ENCODE measurements at places on chromosomes 5 and 9. TPM values are rescaled to one million over a fixed set of nuclear protein-coding genes. Genes with fewer than 3 reads are reported as not detected.

GRCh38 chr5:138180183-138180782 is 1.4 kb downstream of the KIF20A start:
- no peaks in the 10 kb centered on the region for H3K27me3 ChIP-seq
- H3K4me3 ChIP-seq = peak overlapping the region; percentile 87
- DNase-seq = peak; percentile 64
- peaks cover 13% of the 10 kb centered on the region for H3K4me1 ChIP-seq
- peaks cover 42% of the 10 kb centered on the region for H3K36me3 ChIP-seq
- H3K27ac ChIP-seq = no peak overlapping the region

- no peaks in the 10 kb centered on the region for H3K36me3 ChIP-seq
- peaks cover 5% of the 10 kb centered on the region for H3K4me1 ChIP-seq
- H3K27me3 ChIP-seq = no peaks in the 10 kb centered on the region
- no peak overlapping the region for H3K27ac ChIP-seq
- no peak overlapping the region for H3K4me3 ChIP-seq
Measured at GRCh38 chr9:107269681-107270080, 13.4 kb upstream of the RAD23B start.

DNA sequence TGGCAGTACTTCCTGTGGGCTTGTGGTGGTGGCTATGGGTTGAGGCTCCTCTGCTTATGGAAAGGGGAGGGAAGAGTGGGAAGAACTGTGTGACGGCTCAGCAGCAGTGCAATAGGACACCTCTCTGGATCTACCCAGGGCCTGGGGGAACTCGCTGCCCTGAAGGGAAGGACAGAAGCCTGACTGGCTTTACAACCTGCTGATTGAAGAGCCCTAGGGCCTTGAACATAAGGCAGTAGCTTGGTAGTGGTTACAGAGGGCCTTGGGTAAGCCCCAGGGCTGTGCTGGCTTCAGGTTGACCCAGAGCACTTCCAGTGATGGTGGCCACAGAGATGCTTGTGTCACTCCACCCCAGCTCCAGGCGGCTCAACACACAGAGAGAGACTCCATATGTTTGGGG is 5.5 kb downstream of the CCIN start:
- H3K4me1 ChIP-seq = no peaks in the 10 kb centered on the region
- DNase-seq = no peak
- H3K27me3 ChIP-seq = no peaks in the 10 kb centered on the region
- no peaks in the 10 kb centered on the region for H3K36me3 ChIP-seq
- no peak overlapping the region for H3K27ac ChIP-seq
- H3K4me3 ChIP-seq = no peak overlapping the region

DNA sequence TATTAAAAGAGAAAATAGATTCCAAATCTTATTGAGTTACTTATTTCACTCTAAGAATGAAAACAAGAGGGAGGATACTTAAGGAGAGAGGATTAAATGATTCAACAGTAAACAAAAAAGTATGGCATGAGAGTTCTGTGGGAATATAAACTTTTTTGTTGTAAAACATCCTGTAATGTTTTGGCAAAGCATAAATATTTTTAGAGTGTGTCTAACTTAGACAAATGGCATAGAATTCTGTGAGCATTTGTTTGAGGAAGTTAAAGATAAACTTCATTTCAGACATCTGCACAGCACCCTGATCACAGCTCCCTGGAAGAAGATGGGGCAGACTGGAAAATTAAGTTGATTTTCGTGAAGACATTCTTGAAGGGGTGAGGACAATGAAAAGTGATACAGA is 246.8 kb upstream of the HAPLN1 start:
- no peak overlapping the region for H3K27ac ChIP-seq
- DNase-seq = no peak
- no peaks in the 10 kb centered on the region for H3K4me1 ChIP-seq
- no peaks in the 10 kb centered on the region for H3K27me3 ChIP-seq

DNA sequence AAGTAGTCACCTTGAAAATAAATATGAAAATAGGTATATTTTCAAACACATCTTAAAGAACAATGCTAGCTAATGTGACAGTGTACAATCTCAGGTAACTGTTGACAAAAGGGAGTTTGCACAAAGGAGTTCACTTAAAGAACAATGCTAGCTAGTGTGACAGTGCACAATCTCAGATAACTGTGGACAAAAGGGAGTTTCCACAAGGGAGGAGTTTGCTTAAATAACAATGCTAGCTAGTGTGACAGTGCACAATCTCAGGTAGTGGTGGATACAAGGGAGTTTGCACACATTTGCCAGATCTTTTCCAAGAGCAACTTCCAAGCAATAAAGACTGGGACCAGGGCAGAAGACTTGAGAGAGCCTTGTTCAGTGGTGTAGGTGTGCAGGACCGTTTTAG is 442.9 kb upstream of the FTMT start:
- no peak for DNase-seq
- H3K27me3 ChIP-seq = no peaks in the 10 kb centered on the region
- no peaks in the 10 kb centered on the region for H3K36me3 ChIP-seq

DNA sequence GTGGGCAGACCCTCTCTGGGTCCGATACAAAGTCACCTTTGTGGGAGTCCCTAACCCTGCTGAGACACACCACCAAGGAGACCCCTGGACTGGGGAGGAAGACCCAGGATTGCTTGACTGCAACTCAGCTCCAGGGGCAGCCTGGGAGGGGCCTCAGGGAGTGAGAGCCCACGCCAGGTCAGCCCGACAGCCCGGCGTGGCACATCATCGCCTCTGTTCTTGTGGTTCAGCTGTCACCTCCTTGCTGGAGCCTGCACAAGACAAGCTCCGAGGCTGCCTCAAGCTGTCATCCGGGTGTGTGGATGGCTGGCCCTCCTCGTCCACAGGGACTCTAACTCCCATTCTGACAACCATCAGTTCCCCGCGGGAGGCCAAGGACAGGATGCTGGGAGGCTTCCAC is 133.6 kb downstream of the ZNF354C start:
- H3K4me3 ChIP-seq = no peak overlapping the region
- peaks cover 2% of the 10 kb centered on the region for H3K27me3 ChIP-seq
- no peak for DNase-seq
- H3K4me1 ChIP-seq = peaks cover 56% of the 10 kb centered on the region
- H3K27ac ChIP-seq = no peak overlapping the region
- no peaks in the 10 kb centered on the region for H3K36me3 ChIP-seq

DNA sequence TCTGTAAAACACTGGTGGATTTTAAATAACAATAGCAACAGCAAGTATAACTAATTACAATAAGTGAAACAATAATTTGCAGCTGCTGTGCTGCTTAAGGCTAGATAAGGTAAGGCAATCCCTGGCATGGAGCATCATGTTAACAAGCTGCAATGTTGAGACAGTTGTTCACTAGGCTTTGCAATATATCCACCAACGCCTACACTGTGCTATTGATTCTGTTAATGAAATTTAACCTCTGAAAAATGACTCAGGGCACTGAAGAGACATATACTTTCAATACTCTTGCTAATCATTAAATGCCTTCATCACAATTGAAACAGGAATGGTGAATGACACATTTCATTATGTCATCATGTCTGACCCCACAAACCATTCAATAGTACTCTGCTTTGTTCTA is 255.0 kb downstream of the EFNA5 start:
- DNase-seq = no peak
- H3K4me3 ChIP-seq = no peak overlapping the region
- H3K36me3 ChIP-seq = no peaks in the 10 kb centered on the region
- H3K27me3 ChIP-seq = no peaks in the 10 kb centered on the region
- H3K27ac ChIP-seq = no peak overlapping the region

- DNase-seq = no peak
- no peaks in the 10 kb centered on the region for H3K27me3 ChIP-seq
- H3K36me3 ChIP-seq = no peaks in the 10 kb centered on the region
Measured at GRCh38 chr9:35237311-35237710, 75.5 kb downstream of the UNC13B start.

- H3K4me1 ChIP-seq = peaks cover 2% of the 10 kb centered on the region
- H3K4me3 ChIP-seq = no peak overlapping the region
- H3K36me3 ChIP-seq = no peaks in the 10 kb centered on the region
- DNase-seq = peak; percentile 68
Measured at GRCh38 chr9:78778861-78779374, 482.0 kb downstream of the PSAT1 start.

DNA sequence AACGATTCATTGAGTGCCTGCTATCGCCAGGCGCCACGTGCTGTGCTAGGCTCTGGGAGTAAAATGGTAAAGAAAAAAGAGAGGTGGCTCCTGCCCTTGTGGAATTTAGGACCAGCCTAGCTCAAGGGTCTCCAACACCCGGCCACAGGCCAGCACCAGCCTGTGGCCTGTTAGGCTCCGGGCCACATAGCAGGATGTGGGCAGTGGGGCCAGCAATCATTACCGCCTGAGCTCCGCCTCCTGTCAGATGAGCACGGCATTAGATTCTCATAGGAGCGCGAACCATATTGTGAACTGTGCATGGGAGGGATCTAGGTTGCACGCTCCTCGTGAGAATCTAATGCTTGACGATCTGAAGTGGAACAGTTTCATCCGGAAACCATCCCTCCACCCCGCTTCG is 1.5 kb downstream of the RMRP start:
- peaks cover 32% of the 10 kb centered on the region for H3K4me1 ChIP-seq
- no peaks in the 10 kb centered on the region for H3K27me3 ChIP-seq
- no peak overlapping the region for H3K27ac ChIP-seq

GRCh38 chr9:70113403-70114022 is 69.9 kb downstream of the MAMDC2 start:
- H3K27me3 ChIP-seq = no peaks in the 10 kb centered on the region
- H3K4me1 ChIP-seq = peaks cover 8% of the 10 kb centered on the region
- H3K27ac ChIP-seq = no peak overlapping the region
- DNase-seq = peak; percentile 71

GRCh38 chr5:39158127-39158593 is 61.2 kb downstream of the FYB1 start:
- H3K27ac ChIP-seq = no peak overlapping the region
- no peak overlapping the region for H3K4me3 ChIP-seq
- H3K36me3 ChIP-seq = no peaks in the 10 kb centered on the region
- no peaks in the 10 kb centered on the region for H3K4me1 ChIP-seq

GRCh38 chr5:29796013-29796412 is 1397.5 kb upstream of the CDH6 start:
- H3K36me3 ChIP-seq = no peaks in the 10 kb centered on the region
- no peaks in the 10 kb centered on the region for H3K27me3 ChIP-seq
- H3K4me3 ChIP-seq = no peak overlapping the region

DNA sequence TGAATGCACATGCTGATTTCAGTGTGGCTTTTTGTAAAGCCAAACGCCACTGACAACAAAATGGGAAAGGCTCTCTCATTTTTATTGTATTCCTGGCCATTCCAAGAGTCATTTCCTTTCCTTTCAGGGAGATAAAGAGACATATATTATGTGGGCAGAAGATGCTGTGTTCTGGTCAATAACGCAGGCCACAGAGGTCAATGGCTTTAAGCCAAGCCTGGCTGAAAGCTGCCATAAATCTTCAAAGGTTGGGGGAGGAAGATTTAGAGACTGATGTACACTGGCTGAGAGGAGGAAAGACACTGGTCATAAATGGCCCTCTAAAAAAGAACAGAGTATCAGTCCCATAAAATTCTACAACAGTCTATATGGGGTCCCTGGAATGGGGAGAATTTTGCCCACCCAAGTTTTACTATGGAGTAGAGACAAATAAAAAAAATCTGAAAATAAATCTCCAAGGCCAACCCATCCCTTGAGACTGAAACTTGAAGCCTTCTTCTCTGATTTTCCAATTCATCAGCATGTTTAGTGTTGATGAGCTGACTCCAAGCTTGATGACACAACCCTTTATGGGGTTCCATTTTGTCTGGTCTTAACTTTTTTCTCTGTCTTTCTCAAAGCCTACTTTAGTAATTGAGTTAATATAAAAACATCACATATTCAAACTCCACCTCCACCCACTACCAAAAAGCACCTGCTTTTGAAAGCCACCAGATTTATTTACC is 152.1 kb upstream of the SLC24A2 start:
- no peaks in the 10 kb centered on the region for H3K27me3 ChIP-seq
- DNase-seq = no peak
- no peaks in the 10 kb centered on the region for H3K4me1 ChIP-seq
- no peak overlapping the region for H3K27ac ChIP-seq
- no peaks in the 10 kb centered on the region for H3K36me3 ChIP-seq
- H3K4me3 ChIP-seq = no peak overlapping the region

DNA sequence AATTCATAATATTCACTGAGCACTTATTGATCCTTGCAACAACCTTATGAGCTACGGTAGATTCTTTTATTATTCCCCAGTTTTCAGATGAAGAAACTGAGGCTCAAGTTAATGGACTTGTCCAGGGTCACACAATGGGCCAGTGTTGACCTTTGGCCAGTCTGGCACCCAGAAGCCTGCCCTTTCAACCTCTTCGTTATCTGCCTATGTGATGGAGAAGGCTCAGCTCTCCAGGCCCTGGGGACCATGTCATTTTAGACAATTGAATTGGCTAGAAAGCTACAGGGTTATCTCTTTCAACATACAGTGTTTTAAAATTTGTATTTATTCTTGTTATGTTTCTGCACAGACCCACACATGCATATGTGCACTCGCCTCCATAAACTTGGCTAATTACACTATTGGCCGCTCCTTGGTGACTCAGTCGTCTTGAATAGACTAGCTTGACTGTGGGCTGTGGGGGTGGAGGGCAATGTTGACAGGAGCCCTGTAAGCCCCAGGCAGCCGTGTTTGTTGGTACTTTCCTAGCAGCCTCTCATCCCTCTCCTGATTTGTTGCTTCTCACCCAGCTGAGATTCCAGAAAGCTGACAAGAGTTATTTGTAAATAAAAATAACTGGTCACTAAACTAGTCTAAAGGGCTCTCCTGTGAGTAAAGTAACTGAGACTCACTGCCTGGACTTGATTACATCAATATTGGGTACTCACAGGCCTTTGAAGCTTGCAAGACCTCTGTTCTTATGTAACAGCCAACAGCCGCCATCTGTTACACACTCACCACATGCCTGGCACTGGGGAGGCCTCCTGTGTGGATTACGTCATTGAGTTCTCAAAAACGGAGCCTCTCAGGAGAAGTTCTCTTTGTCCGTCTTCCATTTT is 8.5 kb upstream of the ANGPTL2 start:
- H3K4me3 ChIP-seq = no peak overlapping the region
- peak; percentile 88 for DNase-seq
- H3K27me3 ChIP-seq = no peaks in the 10 kb centered on the region
- peaks cover 71% of the 10 kb centered on the region for H3K4me1 ChIP-seq
- H3K36me3 ChIP-seq = no peaks in the 10 kb centered on the region

The DRD1 gene
- total RNA-seq = under 0.01 TPM

The CCDC180 gene
- 7.4 TPM for total RNA-seq

The BNC2 gene
- 24.0 TPM for total RNA-seq

The IGFBPL1 gene
- total RNA-seq = 0.84 TPM

The APC gene
- total RNA-seq = 44.8 TPM

The FBP1 gene
- 0.53 TPM for total RNA-seq

The BHMT2 gene
- 2.7 TPM for total RNA-seq

The MATR3 gene
- total RNA-seq = 255 TPM

The STPG3 gene
- total RNA-seq = not detected

The SARDH gene
- total RNA-seq = 6.3 TPM

The OR13C5 gene
- total RNA-seq = not detected

The DMRT2 gene
- 23.4 TPM for total RNA-seq

The FAM170A gene
- total RNA-seq = not detected
